ENCODE measurements at places on chromosomes 11 and 22. TPM values are rescaled to one million over a fixed set of nuclear protein-coding genes. Genes with fewer than 3 reads are reported as not detected.

CDC45 gene
- 3.1 TPM for total RNA-seq

APOL6 gene
- total RNA-seq, result 5.2 TPM

MMP27 gene
- not detected for total RNA-seq

RAG2 gene
- not detected for total RNA-seq

CHADL gene
- 2.1 TPM for total RNA-seq

GRAMD1B gene
- 8.9 TPM for total RNA-seq

NFAM1 gene
- 0.52 TPM for total RNA-seq

INS gene
- total RNA-seq, result not detected

CNGA4 gene
- total RNA-seq, result not detected

SLC22A6 gene
- not detected for total RNA-seq

SLCO2B1 gene
- 9.4 TPM for total RNA-seq

PKDREJ gene
- not detected for total RNA-seq

JAM3 gene
- 65.8 TPM for total RNA-seq

BIRC3 gene
- 1.6 TPM for total RNA-seq

ELF5 gene
- total RNA-seq, result not detected

PGR gene
- total RNA-seq, result not detected

OR10D3 gene
- 0.52 TPM for total RNA-seq

OTOG gene
- under 0.01 TPM for total RNA-seq

IGLL1 gene
- not detected for total RNA-seq

UPB1 gene
- 0.52 TPM for total RNA-seq

SLC22A12 gene
- not detected for total RNA-seq

CARNS1 gene
- total RNA-seq, result 17.2 TPM

TTC12 gene
- 10.4 TPM for total RNA-seq

MB gene
- total RNA-seq, result 84.5 TPM
